ENCODE measurements at places on chromosomes 2 and 18.

GRCh38 chr2:153047220-153047619 lies 328.8 kb downstream of the ARL6IP6 start:
- DNase-seq = no peak

GRCh38 chr2:170340693-170341068 lies 162.7 kb downstream of the MYO3B start:
- DNase-seq = no peak

- no peak for DNase-seq
These were observed 34.4 kb downstream of the ITGA6 start for GRCh38 chr2:172461591-172462372.

DNA sequence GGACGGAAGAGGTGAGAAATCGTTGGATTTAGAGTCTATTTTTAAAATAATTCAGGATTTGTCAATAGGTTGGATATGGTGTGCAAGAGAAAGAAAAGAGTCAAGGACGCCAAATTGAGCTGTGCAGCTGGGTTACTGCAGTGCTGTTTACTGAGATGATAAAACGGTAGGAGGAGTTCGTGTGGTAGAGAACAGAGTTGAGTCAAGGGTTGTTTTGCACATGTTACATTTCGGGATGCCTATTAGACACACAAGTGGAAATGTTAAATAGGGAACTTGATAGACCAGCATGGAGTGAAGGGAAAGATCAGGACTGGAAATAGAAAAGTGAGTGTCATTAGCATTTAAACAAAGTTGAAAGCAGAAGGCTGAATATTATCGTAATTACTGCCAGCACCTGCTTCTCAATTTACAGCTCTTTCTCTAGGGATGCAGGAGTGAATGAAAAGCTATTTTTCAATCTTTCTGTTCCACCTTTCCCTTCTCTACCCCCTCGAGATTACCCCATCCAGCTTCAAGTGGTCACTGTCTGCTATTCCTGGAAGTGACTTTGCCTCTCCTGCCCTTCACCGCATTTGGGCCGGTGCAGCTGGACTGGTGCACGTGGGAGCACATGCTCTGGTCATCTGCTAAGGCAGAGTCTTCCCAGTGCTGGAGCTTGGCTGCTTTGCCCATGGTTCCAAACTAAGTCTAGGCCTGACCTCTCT lies 30.3 kb downstream of the GPR75 start:
- peak; percentile 64 for DNase-seq

- DNase-seq = no peak
These were observed 189.2 kb upstream of the DSEL start for GRCh38 chr18:67705748-67706147.

DNA sequence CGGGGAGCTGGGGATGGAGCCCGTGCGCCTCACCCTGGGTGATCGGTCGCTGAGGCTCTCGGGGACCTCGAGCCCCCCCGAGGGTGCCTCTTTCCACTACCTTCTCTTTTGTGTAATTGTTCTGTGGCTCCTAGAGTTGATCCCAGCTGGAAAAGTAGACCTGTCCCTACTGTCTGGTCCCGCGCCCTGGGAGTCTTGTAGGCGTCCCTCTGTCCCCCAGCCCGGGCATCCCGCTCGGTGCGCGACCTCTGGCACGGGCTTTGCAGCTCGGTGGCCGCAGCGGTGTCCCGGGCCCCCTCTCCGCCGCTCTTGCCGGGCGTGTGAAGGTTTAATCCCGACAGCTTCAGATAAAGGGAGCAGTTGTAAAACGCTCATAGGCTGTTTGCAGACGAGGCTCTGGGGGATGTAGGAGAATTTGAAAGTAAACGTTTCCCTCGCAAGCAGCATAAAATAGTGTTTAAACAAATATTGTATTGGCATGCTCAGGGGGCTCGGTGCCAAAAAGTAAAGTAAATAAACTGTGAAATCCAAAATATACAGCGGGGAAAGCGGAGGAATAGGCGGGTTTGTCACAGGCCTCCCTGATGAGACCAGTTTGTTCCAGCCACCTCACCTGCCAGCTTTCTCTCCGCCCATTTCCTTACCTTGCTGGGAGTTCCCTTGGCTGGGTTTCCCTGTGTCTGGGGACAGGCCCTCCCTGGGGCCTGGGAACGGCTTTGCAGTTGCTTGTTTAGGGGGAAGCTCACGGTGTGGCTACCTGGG lies 1.9 kb downstream of the GLI2 start:
- no peak for DNase-seq

DNA sequence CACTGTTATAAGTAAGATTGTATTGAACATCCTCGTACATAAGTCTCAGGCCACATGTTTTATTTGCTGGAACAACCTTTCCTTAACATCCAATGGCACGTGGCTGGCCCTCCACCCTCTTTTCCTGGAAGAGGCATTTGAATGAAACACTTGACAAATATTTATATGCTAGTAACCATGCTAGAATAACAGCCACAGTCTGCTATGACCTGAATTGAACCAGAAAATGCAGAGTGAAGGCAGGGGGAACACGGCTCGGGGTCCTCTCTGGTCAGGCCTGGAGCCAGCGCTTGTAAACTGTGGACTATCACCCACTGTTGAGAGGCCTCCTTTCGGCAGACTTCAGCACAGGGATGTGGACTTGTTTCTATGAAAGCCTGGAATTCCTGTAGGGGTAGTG lies 198.2 kb upstream of the COPS8 start:
- DNase-seq = no peak

DNA sequence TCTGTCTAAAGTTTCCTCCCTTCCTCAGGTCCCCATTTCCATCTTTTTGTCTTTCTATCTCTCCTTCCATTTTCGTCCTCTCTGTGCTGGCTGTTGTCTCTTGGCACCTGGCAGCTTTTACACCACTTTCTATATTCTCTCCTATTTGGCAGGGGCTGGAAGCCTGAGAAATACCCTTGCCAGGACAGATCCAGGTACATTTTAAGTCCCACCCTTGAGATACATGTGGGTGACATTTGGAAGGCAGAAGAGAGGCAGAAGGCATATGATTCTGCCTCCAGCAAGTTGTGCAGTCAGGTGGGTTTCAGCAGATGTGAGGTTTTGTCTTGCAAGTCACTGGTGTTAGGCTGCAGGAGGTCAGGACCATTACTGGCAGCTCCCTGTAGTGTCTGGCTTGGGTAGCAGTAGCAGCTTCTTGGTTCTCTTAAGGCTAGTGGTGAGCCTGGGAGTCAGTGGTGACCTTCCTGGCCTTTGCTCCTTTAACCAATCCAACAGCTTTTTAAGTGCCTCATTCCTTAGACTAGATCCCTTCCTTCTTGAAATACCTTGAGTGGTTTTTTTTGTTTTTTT lies 90.1 kb downstream of the CAPN13 start:
- no peak for DNase-seq

GRCh38 chr2:68256093-68256450 lies 3.7 kb upstream of the PPP3R1 start:
- no peak for DNase-seq

- no peak for DNase-seq
These were observed 85.9 kb downstream of the SPTBN1 start for GRCh38 chr2:54541995-54542394.

DNA sequence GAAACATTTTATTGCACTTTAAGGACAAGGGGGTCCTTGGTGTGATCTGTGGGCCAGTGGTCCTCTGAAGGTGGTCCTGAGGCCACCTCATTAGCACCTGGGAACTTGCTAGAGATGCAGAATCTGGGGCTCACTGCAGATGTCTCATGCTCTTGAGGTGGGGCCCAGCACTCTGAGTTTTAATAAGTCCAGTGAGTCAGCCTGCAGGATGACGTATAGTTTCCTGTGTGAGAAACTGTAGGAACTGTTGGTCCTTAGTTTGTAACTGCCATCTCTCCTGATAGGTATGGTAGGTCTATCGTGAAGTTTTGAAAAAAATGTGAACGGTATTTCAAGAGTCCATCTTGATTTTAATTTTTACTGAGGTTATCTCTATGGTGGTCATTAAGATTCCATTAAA lies 2.8 kb downstream of the TRPM8 start:
- DNase-seq = no peak

- DNase-seq = no peak
These were observed 21.5 kb upstream of the SERPINB7 start for GRCh38 chr18:63753676-63754075.

DNA sequence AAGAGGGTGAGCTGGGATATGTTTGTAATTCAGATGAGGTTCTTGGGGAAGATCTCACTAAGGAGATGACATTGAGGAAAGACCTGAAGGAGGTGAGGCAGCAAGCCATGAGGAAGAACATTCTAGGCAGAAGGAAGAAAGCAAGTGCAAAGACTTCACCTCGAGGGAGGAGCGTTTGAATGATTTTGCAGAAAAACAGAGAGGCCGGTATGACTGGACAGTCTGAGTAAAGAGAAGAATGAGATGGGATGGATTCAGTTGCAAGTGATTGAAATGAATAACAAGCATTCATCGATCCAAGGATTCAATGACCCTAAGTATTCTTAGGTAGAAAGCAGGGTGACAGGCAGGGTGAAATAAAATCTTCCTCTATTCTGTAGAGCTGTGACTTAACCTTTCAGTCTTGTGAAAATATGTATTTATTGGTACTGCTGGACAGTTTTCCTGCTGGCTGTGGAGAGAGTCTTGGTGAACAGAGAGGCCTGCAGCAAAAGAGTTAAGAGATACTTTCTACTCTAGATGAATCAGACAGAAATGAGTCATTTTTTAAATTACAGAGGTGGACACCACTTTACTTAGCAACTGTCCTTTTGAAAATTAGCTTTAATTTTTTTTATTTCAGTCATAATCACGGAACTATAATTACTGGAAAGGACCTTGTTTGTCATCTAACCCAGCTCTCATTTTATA lies 278.4 kb downstream of the LRRTM1 start:
- no peak for DNase-seq

DNA sequence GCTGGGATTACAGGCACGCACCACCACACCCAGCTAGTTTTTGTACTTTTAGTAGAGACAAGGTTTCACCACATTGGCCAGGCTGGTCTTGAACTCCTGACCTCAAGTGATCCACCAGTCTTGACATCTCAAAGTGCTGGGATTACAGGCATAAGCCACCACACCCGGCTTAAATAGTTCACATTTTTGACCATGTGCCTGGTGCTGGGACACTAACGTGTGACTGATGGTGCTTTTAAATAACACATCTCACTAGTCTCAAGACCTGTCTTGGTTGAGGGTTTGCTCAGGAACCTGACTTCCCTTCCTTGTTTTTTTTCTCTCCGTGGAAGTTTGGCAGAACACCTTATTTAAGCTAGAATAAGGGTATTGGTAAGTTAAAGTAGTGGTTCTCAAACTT lies 8.5 kb downstream of the FMNL2 start:
- DNase-seq = no peak

DNA sequence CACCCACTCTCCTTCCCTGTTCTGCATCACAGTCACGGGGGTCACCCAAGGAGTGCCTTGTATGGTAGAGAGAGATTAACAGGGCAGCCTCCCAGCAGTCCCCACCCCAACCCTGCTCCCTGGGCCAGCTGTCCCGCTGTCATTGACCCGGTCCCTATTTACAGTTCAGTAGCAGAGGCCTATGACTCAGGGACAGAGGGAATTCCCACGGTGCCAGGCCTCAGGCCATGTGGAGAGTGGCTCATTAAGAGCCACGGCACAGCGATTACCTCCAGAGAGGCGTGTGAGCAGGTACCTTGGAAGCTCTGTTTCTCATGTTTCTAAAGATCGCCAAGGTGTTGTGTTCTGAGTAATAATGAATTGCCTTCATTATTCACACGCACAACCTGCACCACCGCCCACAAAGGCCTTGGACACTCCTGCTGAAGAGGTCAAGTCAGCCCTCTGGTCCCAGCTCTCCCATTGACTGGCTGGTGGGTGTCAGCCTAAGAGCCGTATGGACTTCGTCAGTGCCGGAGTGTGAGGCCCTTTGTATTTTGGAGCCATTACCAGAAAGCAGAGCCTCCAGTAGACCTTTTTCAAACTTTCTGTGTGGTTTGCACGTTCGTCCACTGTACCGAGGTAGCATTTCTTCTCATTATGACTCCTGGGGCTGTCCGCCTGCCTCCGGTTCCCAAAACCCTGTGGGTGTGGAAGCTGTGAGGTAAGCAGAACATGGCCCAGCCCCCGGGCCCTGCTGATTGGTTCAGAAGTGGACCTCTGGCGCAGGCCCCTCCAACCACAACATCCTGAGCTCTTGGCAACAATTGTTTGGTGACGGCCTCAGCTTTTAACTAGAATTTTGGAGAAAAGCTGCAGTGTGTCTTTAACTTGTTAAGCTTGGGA lies 47.0 kb downstream of the SERTAD2 start:
- DNase-seq = no peak
